GM23338 (cell line): ENCODE measurements at places on chromosomes 3 and 15. TPM values are rescaled to one million over a fixed set of nuclear protein-coding genes. Genes with fewer than 3 reads are reported as not detected.

GRCh38 chr3:179865861-179866505 is 170.8 kb downstream of the PEX5L start:
- no peak for DNase-seq

DNA sequence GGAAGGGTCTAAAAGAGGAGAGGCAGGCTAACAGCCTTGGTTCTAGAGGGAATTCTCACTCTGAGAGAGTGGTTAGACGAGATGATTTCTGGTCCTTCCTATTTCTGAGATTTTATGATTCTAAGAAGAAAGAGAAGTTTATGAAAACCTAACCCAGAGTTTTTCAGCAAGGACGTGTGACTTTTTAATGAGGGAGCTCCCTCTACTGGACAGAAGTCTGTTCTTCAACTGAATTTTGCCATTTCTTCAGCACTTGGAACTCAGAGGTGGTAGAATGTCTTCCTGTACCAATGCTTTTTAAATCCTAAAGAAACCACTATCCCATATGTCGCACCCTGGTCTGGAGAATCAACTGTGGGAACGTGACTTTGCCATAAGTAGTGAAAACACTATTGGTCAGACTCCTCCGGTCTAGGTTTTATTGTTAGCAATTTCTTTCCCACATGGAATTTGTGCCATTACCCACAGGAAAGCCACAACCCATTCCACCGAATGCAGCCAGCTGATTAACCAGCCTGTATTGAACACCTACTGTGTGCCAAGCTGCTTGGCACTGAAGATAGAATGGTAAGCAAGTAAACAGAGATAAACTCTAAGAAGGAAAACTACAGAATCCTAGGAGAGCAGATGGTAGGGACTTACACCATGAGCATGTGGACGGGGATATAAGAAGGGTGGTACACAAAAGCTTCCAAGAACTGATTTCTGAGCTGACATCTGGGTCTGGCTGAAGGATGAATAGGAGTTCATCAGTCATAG is 199.5 kb upstream of the LMCD1 start:
- DNase-seq, result peak; percentile 75

DNA sequence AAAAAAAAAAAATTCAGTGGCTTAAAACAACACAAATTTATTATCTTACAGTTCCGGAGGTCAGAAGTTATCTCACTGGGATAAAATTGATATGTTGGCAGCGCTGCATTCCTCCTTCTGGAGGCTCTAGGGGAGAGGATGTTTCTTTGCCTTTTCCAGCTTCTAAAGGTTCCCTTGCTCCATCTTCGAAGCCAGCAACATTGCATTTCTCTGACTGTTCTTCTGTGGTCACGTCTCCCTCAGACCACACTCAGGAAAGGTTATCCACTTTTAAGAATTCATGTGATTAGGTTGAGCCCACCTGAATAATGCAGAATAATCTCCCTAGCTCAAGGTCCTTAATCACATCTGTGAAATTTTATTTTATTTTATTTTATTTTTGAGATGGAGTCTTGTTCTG is 23.4 kb upstream of the ACAP2 start:
- DNase-seq, result no peak

The GOLGA8R gene
- total RNA-seq, result 0.17 TPM in 1 of 2 replicates, not detected in the other

The TJP1 gene
- total RNA-seq, result 108 and 116 TPM in 2 replicates

GRCh38 chr3:114732353-114732752 is 414.7 kb downstream of the ZBTB20 start:
- DNase-seq, result no peak

The GRAMD1C gene
- 0.78 and 3.3 TPM in 2 replicates for total RNA-seq

- DNase-seq, result no peak
Measured at GRCh38 chr3:169869484-169870220, at the start of gene LRRC31. Gene LRRC31, minus strand, starts transcription at chr3:169869935. Its CDS starts 128 bp downstream, at chr3:169869807.

- DNase-seq, result no peak
Measured at GRCh38 chr3:30073622-30074021, 532.8 kb upstream of the TGFBR2 start.

The CPLX3 gene
- total RNA-seq, result 0.62 and 0.66 TPM in 2 replicates

The IMPG2 gene
- not detected in 2 replicates for total RNA-seq

- no peak for DNase-seq
Measured at GRCh38 chr15:93247466-93248121, 158.6 kb upstream of the RGMA start.

The SLC35A5 gene
- total RNA-seq, result 40.4 and 56.4 TPM in 2 replicates

- peak; percentile 83 for DNase-seq
Measured at GRCh38 chr3:184229394-184230080, at the start of gene VWA5B2. Gene VWA5B2, plus strand, starts transcription at chr3:184229585. Its CDS starts 944 bp downstream, at chr3:184230529.

The HDC gene
- total RNA-seq, result not detected in 2 replicates
